ENCODE measurements at places on chromosomes 3 and 15.

DNA sequence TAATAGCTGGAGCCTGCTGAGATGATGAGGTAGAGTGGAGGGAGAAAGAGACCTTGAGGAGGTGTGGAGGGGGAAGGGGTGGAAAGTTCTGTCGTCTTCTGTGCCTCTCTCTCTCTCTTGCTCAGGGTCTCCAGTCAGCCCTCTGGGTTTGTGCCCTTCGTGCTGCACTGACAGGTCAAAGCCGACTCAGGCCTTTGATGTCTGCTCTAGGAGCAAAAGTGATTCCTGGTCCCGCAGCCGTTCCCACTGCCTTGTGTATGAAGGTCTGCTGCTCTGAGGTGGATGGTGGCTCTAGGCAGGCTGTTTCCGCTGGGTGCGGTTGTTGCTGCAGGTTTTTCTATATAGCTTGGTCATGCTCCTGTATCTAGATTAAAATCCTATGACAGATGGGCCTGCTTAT lies 89.4 kb downstream of the IGF1R start:
- no peak for DNase-seq

GRCh38 chr15:98382139-98382538 lies 266.2 kb upstream of the IGF1R start:
- no peak for DNase-seq

- DNase-seq, result peak; percentile 77
Measured at GRCh38 chr3:4355401-4356219, 52.4 kb downstream of the SETMAR start.

GRCh38 chr3:54262541-54262940 lies 140.2 kb downstream of the CACNA2D3 start:
- DNase-seq, result no peak

GRCh38 chr3:130677343-130677742 lies 69.3 kb downstream of the PIK3R4 start:
- DNase-seq, result no peak

- no peak for DNase-seq
Measured at GRCh38 chr3:88137836-88138235, 11.9 kb upstream of the C3orf38 start.
